ENCODE measurements at places on chromosomes 16 and 17.

DNA sequence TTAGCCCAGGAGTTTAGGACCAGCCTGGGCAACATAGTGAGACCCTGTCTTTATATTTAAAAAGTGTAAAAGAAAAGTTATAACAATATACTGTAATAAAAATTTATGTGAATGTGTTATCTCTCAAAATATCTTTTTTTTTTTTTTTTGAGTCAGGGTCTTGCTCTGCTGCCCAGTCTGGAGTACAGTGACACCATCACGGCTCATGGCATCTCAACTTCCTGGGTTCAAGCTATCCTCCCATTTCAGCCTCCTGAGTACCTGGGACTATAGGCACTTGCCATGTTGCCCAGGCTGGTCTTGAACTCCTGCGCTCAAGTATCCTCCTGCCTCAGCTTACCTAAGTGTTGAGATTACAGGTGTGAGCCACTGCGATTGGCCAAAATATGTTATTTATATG lies 45.5 kb upstream of the SLC25A19 start:
- no peak for DNase-seq

GRCh38 chr16:68786685-68787418 lies 49.8 kb downstream of the CDH1 start:
- no peak for DNase-seq

- no peak for DNase-seq
These were observed 2.3 kb upstream of the ABCA9 start for GRCh38 chr17:69062860-69063581.

- no peak for DNase-seq
These were observed 49.3 kb upstream of the TNRC6C start for GRCh38 chr17:77909236-77909635.

- DNase-seq: no peak
These were observed 744 bp upstream of the LRRC37A3 start for GRCh38 chr17:64920026-64920418.

- no peak for DNase-seq
These were observed 22.3 kb upstream of the BRD7 start for GRCh38 chr16:50390914-50391716.

GRCh38 chr16:85104147-85104546 lies 8.1 kb downstream of the CIBAR2 start:
- no peak for DNase-seq

GRCh38 chr17:60455378-60455777 lies 33.1 kb downstream of the CHCT1 start:
- no peak for DNase-seq

- DNase-seq: no peak
These were observed 41.2 kb downstream of the NFATC3 start for GRCh38 chr16:68126395-68126794.

DNA sequence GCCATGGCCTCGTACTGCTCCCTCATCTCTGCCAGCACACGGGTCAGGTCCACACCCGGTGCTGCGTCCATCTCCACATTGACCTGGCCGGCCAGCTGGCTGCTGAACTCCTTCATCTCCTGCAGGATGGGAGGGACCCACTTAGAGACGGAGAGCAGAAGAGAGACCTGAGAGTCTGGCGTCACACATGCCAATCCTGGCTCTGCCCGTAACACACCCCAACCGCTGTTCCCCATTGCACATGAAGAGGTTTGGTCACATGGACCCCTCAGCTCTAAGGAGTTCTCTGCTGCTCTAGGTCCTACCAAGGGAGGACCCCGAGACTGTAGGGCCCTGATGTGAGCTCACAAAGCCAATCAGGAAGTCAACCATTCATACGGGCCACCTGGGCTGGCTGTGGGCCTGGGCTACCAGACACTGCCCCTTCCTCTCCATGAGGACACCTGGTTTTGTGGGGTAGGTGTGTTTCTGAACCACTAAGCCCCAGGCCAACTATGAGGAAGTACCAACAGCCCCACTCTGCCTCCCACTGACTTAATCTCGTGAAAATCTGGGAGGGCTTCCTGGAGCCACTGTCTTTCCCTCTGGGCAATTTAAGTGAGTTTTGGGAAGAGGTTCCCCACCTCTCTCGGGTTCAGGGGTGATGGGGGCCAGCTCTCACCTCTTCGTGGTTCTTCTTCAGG lies 2.4 kb downstream of the KRT15 start:
- DNase-seq: no peak

DNA sequence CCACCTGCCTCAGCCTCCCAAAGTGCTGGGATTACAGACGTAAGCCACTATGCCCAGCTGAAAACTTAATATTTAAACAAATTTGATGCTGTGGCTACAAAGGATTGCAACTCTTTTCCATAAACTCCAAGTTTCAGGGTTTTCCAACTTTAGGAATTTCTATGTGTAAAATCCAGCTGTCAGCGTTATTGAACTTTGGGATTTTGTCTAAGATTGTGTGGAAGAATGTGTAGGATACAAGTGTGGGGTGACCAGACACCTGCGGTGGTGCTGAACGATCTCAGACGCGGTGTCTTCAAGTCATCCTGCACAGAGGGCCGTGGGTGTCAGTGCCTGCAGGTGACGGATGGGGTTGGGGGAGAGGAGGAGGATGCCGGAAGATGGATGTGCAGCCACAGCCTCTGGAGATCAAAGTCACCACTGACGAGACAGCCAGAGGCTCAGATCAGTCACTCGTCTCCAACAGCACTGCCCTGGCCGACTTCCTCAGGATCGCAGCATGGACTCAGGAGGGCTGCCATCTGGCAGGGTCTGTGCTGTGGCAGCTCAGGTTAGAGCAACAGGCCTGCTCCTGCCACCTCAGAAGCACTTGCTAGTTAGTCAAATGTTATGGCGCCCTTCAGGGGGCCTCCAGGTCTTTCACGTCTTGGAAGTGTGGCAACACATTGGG lies 13.0 kb downstream of the ACSF3 start:
- DNase-seq: no peak

DNA sequence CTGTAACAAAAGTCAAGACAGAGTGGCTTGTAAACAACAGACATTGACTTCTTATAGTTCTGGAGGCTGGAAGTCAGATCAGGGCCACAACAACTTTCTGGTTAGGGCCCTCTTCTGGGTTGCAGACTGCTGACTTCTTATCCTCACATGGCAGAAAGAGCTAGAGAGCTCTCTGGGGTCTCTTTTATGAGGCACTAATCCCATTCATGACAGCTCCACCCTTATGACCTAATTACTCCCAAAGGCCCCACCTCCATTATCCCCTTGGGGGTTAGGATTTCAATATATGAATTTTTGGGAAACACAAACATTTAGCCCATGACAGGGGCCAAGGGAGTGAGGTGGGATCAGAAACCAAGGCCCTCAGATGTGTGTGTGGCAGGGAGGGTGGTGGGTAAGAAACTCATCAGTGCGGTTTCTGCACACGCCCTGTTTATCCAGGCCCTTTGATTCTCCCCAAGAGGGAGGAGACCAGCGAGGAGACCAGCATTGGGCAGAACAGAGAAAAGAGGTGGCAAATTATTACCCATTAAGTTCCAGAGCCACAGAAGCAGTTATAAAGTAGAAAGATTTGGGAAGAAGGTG lies 74.8 kb downstream of the UTP18 start:
- no peak for DNase-seq

Data from WTC11 (cell line).